Trophoblast cell (in vitro differentiated cells and primary cell): ENCODE measurements at places on chromosomes 4 and X.

DNA sequence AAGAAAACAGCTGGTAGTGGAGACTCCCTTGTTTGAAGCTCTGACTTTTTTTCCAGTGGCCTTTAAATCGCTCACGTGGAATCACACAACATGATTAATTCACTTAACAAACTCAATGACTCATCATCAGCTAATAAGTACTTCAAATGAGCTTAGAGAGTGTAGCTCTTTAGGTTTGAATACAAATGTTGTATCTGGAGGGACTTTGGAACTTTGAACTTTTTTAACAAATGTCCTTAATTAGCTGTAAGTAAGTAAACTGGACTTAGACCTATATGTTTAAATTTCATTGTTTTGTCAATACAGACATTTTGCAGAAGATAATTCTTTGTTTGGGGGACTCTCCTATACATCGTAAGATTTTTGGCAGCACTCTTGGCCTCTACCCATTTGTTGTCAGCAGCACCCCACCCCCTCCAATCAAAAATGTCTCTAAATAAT lies 581.1 kb downstream of the SPRY1 start:
- no peak for DNase-seq

DNA sequence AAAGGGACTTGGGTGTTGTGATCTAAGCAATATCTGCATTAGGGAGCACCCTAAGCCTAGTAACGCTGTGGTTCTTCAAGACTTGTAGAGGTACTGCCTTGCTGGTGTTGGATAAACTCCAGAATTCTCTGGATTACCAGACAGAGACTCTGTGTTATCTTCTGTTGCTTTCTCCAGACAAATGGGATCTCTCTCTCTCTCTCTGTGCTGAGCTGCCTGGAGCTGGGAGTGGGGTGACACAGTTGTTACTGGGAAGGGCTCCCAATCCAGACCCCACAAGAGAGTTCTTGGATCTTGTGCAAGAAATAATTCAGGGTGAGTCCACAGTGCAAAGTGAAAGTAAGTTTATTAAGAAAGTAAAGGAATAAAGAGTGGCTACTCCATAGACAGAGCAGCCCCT lies 48.8 kb downstream of the MCUB start:
- no peak for DNase-seq

DNA sequence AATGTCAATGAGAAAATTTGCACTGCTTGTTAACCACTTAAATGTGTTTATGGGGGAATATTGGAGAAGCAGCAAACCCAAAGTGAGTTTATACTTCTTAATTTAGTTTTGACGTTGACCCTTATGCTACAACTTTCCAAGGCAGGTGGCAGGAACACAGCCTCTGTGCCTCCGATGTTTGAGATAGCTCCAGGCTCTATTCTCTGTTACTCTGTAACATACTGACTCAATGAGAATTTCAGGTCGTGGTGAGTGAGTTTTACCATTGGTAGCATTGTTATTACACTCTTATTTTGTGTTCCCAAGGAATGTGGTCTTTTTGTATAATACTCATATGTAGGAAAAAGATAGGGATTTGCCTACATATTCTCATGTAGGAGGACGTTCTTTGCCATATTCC lies 210.7 kb downstream of the BMPR1B start:
- DNase-seq: no peak

DNA sequence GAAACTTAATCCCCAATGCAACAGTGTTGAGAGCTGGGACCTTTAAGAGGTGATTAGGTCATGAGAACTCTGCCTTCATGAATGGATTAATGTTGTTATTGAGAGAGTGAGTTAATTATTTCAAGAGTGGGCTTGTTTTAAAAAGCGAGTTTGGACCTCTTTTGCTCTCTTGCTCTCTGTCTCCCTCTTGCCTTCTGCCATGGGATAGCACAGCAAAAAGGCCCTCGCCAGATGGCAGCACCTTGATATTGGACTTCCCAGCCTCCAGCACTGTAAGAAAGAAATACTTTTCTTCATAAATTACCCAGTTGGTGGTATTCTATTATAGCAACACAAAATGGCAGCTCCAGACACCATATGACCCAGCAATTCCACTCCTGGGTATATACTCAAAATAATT lies 7.0 kb upstream of the ATP6AP2 start:
- peak; percentile 49 for DNase-seq

DNA sequence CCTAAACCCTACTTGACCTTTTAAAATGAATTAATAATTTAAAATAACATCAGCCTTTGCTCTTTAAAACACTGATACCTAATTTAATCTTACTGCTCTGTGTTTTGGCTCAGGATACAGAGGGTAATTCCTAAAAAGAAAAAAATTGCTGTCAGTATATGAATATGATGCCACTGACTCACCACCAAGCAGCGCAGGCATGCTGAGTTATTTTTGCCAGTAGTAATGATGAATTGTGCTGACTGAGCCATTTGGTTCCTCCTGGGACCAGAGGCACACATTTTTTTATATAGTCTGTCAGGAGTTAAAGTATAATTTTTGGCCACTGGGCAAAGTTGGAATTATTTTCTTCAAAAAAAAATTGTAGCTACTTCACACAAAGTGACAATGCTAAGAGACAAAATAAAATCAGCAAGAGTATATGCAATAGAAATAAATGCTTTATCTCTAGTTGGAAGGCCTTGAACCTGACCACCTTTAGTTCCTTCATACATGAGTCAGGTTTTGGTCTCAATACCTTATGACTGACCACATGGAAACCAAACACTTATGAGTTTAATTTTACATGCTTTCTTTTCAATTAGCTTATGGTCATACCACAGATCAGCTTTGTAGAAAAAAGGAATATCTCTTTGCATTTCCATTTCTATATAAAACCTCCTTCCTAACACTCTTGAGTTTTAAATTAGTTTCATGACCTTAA lies 115.1 kb downstream of the PPP3CA start:
- DNase-seq: peak; percentile 16

- DNase-seq: no peak
Measured at GRCh38 chr4:133151691-133152329, 2.7 kb downstream of the PCDH10 start.

- DNase-seq: no peak
Measured at GRCh38 chr4:61201561-61201960, 1.4 kb downstream of the ADGRL3 start.

- DNase-seq: no peak
Measured at GRCh38 chr4:151541389-151542071, 132.6 kb downstream of the FHIP1A start.

DNA sequence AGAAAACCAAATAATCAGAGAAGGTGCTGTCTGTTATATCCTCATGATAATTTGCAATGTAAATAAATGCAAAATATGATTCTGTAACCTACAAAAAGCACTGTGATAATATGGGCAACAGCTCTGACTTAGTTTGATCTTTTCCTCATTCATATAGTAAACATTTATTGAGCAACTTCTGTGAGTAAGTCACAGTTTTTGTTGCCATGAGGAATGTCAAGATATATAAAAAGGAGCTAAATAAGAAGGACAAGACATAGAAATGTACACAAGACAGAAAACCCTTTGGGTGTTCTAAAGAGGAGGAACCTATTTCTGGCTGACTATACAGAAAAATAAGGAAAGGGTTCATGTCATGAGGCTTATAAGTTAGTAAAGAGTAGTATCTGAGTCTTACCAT lies 44.3 kb downstream of the ARSJ start:
- DNase-seq: no peak
